ENCODE measurements at places on chromosomes 5 and 9. TPM values are rescaled to one million over a fixed set of nuclear protein-coding genes. Genes with fewer than 3 reads are reported as not detected.

Gene C9orf152
- not detected for total RNA-seq

Gene COQ4
- 21.7 TPM for total RNA-seq

Gene MEGF10
- 1.6 TPM for total RNA-seq

Gene GPSM1
- 1.6 TPM for total RNA-seq

Gene FOXD4
- total RNA-seq: 0.14 TPM

- no peak for DNase-seq
Measured at GRCh38 chr5:72151646-72152045, 44.4 kb downstream of the MAP1B start.

DNA sequence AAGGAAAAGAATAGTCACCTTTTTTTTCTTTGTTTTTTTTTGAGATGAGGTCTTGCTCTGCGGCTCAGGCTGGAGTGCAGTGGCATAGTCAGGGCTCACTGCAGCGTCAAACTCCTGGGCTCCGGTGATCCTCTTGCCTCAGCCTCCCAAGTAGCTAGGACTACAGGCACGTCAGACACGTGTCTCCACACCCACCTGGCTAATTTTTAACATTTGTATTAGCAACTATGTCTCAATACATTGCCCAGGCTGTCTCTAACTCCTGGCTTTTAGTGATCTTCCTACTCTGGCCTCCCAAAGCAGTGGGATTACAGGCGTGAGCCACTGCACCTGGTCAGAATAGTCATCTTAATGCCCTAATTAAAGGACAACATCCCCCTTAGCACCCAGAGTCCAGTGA lies 54.4 kb upstream of the CTSL start:
- no peak for DNase-seq

DNA sequence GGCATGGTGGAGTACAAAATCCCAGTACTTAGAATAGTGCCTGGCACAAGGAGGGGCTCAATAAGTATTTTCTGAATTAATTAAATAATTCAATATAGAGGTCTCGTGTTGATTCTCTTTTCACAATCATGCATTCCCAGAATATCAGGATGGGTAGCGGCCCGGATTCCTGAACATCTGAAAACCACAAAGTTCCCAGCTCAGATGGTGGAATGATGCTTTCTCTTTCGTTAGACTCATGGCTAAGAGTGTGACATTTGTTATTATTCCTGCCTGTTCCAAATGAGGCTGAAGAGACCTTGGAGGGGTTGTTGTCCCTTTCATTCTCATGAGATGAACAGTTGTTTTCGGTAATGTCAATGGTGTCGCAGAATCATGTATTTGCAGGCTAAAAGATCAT lies 95.4 kb upstream of the LIFR start:
- no peak for DNase-seq

DNA sequence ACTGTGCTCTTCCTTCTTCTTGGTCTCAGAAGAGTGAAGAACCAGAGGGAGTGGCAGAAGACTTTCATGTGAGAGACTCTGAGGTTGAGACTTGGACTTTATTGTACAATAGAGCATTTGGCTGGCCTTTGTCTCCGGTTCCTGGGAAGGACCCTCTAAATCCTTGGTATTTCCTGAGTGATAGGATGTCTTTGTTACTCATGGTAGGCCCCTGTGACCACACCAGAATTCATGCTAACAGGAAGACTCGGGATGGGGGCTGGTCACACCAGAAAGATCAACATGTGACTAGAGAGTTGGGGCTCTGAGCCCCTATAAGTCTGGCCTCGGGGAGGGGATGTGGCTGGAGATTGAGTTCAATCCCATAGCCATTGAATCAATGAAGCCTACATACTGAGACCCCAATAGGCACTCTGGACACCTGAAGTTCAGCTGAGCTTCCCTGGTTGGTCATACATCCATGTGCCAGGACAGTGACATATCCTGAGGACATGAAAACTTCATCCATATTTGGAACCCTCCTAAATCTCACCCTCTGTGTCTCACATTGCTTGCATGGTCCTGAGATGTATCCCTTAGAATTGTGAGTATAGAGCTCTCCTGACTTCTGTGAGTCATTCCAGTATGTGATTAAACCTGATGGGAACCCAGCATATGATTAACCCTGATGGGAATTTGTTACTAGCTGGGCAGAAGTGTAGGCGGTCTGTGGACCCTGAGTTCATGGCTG lies 201.7 kb downstream of the GADD45G start:
- no peak for DNase-seq

DNA sequence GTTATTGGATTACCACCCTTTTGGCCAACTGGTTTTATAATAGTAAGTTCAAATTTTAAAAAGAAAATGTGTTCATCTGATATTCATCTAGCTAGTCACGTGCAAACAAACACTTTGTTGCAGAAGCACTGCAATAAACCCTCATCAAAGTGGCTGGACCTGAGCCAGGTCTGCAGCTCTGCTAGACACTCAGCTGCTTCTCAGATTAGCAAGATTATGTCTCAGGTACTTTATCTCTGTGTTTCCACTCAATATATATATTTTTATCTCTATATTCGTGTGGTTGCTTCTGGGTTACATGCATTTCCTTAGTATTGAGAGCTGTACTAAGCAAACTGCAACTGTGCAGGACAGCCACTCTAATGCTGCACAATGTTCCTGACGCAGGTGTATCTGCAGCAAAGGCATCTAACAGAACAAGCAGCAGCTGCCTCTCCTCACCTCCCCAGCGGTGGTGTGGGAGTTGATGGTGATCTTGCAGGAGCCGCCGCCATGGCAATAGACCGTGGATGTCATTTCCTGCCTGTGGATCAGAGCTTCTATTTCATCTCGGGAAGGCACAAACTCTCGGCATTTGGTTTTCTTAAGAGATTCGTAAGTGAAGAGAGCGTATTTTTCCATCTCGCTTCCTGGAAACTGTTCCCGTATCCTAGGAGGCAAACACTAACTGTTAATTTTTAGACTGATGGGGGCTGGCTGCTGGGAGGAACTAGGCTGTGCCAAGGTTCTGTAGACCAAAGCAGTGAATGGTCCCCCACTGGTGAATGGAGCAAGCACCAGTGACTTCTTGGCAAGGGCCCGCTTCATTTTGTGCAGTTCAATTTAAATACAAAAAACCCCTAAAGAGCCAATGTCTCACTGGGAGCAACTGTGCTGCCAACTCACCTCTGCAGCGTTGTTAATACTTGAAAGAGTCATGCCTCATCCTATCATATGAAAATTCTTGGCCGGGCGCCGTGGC lies 56.7 kb upstream of the RETREG1 start:
- DNase-seq: no peak

GRCh38 chr9:105861972-105862371 lies 167.6 kb downstream of the TMEM38B start:
- DNase-seq: no peak

- no peak for DNase-seq
Measured at GRCh38 chr9:70484232-70485130, 70.0 kb upstream of the KLF9 start.

- no peak for DNase-seq
Measured at GRCh38 chr9:132849185-132849706, 28.8 kb downstream of the AK8 start.

- DNase-seq: no peak
Measured at GRCh38 chr9:109456811-109457210, 41.3 kb downstream of the PTPN3 start.

DNA sequence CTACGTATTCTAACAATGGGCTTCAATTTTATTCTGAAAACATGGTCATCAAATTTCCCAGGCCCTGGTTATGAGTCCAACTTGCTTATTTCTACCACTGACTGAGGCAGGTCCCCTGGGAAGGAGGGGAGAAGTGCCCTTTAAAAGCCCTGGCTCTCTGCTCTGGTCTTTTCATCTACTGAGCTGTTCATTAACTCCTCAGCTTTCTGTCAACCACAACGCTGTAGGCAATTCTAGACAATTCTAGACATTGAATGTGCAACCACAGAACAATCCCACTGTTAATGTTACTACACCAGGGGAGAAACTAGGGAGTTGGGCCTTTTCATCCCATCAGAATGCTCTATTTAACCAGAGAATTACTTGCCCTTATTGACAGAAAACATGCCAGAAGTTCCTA lies 10.0 kb downstream of the MOCS2 start:
- DNase-seq: no peak

DNA sequence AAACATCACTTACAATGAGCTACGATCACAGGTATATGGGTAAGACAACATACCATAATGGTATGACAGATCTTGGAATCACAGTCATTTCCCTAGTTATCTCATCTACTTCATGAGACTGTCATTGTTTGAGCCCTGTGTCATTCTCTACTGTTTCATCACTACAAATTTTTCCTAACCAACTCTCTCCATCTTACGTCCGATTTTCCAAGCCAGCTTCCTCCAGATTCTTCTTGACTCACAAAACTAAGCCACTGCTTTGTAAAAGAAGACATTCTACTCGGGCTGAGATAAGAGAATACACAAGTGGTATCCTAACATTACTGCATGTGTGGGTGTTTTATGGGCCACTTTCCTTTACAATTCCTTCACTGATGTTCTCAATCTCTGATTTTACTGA lies 49.6 kb downstream of the SERINC5 start:
- no peak for DNase-seq

GRCh38 chr5:34717426-34718327 lies 61.5 kb downstream of the RAI14 start:
- no peak for DNase-seq

Data from psoas muscle (tissue), 8 donors.